Dorsolateral prefrontal cortex (tissue), 122 donors: ENCODE measurements at places on chromosomes 12 and 14.

- no peak for DNase-seq
These were observed 79.7 kb upstream of the MYF6 start for GRCh38 chr12:80627782-80628181.

- no peak for DNase-seq
These were observed 140.6 kb upstream of the PELI2 start for GRCh38 chr14:55977392-55978150.

DNA sequence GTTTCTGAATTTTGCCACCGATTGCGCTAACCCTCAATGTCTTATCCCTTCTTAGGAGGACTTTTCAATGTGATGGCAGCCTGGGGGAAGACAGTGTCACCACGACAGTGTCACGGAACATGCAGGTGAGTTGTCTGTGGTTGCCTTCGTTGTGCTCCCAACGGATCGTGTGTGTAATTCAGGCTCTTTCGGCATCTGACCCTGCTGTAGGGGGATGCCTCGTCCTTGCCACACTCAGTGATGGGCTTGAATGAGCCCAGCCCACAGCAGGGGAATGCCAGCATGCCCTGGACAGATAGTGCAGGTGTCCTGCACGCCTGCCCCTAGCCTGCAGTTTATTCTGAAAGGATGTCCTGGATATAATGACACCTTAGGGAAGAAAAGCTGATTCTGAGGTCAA, 123.8 kb upstream of the RTL1 start:
- DNase-seq: no peak

DNA sequence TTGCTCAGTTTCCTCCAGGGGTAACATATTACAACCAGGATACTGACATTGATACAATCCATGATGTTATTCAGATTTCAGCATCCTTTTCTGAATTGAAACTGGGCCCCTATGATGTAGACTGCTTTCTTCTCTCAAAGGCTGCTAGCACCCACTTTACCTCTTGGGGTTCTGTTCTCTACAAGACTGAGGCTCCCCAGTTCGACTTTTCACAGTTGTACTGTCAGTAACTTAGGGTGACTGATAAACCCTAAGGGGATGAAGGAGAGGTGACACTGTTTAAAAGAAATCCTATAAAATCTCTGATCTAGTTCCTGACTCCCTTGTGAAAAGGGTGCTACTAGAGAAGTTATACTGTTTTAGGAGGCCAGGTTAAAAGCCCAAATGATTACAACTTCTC, 818 bp downstream of the VPS33A start:
- DNase-seq: no peak

GRCh38 chr12:92657770-92658169, 45.0 kb upstream of the PLEKHG7 start:
- no peak for DNase-seq

DNA sequence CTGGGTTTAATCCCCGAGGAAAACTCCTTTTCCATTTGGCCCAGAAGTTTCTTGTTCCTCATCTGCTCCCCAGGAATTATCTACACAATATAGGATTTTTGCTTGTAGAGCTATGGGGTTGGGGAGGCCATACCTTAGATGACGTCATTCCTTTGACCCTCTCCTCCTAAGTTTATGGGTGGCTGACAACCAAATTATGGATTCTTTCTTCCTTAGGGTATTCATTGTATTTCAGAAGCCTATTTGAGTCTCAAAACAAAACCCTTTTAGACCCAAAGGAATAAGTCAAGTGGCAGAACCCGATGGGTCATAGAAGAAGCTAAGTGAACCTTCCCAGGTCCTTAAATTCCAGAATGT, 14.2 kb downstream of the PROX2 start:
- no peak for DNase-seq

GRCh38 chr14:67653651-67654280, 20.7 kb downstream of the VTI1B start:
- no peak for DNase-seq

DNA sequence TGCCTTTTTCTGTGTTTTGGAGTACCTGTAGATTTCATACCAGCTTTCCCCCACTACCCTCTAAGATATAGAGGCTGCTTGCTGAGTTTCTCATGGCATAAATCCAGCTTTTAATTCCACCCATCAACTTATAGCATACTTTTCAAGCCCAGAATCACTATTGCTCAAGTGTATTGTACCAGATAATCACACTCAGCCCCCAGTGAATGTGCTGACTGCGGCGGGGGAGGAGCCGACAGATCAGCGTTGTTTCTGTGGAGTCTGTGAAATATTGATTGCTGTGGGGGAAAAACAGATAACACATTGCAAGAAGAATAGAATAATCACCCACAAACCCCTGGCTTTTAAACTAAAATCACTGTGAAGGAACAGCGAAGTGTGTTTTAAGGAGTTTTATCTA, 296.1 kb downstream of the TMEM132D start:
- DNase-seq: no peak

GRCh38 chr12:91057368-91058165, at the start of gene KERA:
Gene KERA (minus strand): TSS chr12:91058024. CDS start chr12:91056281, 1,743 bp downstream.
- no peak for DNase-seq

DNA sequence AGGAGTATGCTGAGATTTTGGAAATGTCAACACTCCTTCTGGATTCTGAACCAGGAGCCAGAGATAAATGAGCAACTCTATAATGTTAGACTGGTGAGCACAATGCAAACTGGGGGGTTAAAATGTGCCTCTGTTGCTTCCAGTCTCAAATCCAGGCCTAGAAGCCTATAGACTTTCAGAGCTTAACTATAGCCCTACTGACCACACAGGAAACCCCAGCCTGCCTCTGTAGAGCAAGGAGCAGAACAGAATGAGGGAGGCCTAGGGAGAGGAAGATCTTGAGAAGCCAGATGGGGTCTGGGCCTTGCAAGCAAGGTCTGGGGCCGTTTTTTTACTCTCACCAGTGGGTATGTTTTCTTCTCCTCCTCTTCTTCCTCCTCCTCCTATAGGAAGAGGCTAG, 225.4 kb upstream of the KITLG start:
- DNase-seq: no peak

DNA sequence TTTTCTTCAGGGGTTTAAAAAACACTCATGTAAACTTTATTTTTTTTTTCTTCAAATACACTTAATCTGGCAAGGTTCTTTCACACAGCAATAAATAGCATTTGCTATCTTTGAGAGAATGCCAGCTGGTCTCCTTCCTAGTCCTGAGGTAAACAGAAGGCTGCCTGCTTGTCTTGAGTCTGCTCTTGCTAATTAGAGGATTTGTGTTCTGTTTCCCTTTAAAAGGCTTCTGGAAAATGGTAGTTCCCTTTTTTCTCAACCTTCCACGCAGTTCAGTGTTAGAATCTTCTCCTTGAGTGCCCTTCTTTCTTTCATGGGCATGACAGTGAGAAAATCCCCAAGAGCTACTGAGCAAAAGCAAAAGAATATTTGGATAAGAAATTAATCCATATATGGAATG, 92.3 kb upstream of the DCN start:
- no peak for DNase-seq
